Astrocyte of the cerebellum (primary cell): ENCODE measurements at places on chromosomes 2 and 18.

GRCh38 chr2:204108330-204108751 lies 171.8 kb downstream of the ICOS start:
- no peak for DNase-seq

- no peak for DNase-seq
These were observed 94.3 kb upstream of the WDSUB1 start for GRCh38 chr2:159380685-159381239.

DNA sequence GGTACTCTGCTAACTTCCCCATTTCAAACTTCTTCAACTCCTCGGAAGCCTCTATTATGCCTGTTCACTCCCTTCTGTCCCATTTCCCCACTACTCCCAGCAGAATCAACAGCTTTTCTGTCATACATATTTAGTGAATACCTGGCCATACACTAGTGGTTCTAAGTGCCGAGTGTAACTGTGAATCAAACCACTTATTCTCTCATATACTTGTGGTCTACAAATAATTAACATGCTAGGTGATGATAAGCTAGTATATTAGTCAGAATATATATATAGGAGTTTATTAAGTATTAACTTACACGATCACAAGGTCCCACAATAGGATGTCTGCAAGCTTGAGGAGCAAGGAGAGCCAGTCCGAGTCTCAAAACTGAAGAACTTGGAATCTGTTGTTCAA lies 150.7 kb downstream of the CCDC102B start:
- no peak for DNase-seq

- DNase-seq, result no peak
These were observed 502.1 kb downstream of the PARD3B start for GRCh38 chr2:205047273-205047839.

GRCh38 chr18:65206551-65207260 lies 544.1 kb upstream of the CDH7 start:
- DNase-seq, result no peak

DNA sequence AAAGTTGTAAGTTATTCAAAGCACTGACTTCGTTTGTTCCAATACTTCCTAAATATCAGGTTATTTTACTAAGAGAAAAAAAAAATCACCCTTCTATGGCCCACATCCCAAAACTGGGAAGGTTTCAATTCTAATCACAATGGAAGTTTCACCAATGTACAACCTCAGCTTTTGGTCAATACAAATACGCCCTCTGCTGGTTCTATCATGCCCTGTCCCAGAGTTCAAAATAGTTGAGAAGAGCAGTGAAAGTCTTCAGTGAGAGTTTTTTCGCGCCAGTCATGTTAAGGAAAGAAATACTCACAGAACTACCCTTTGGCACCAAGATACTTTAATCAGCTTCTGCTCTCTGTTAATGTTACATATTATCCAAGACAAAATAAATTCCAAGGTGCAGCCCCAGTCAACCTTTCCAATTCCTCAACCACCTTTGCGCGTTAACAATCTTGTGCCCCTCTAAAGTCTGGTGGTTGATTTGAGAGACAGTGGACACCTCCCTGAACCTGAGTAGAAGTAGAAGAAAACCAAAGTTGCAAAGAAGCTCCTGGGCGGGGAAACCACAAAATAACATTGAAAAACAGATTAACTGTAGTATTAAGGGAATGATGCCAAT lies 59.9 kb downstream of the SUMO1 start:
- peak; percentile 62 for DNase-seq
